ENCODE measurements at places on chromosomes 5 and 9. TPM values are rescaled to one million over a fixed set of nuclear protein-coding genes. Genes with fewer than 3 reads are reported as not detected.

- H3K27ac ChIP-seq: no peak overlapping the region
- H3K36me3 ChIP-seq: no peaks in the 10 kb centered on the region
- DNase-seq: no peak
- no peaks in the 10 kb centered on the region for H3K27me3 ChIP-seq
- H3K4me3 ChIP-seq: no peak overlapping the region
Observed at GRCh38 chr5:139105621-139106071, 92.5 kb downstream of the SIL1 start.

Gene DNM1
- total RNA-seq: 0.59 TPM

DNA sequence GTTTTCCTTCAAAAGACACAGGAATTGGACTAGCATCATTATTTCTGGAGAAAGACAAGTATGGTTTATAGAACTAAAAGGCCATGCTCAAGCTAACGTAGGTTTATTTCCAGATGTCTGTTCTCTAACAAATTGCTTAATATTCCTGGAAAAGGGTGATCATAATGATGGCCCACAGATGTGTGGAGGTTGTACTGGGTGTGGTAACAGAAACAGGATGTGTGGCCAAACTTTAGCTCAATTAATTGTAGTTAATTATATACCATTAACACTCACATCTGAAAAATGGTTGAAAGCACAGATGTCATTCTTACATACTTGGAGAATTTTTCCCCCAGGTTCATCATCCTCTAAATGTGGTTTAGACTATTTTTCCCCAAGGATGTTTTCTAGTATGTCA, 292.7 kb upstream of the RASA1 start:
- no peak for DNase-seq
- no peak overlapping the region for H3K27ac ChIP-seq
- peaks cover 7% of the 10 kb centered on the region for H3K4me1 ChIP-seq
- H3K4me3 ChIP-seq: no peak overlapping the region
- H3K27me3 ChIP-seq: peaks cover 9% of the 10 kb centered on the region

- peak within 1 kb of the TSS; percentile 85 for H3K27ac ChIP-seq
- peak; percentile 94 for DNase-seq
- H3K36me3 ChIP-seq: peaks cover 7% of the 10 kb centered on the region
- peak within 1 kb of the TSS; percentile 84 for H3K4me3 ChIP-seq
Observed at GRCh38 chr9:125706651-125707471, at the start of gene MAPKAP1. Gene MAPKAP1 (minus strand): TSS chr9:125707208. CDS start chr9:125672574, 34,634 bp downstream.

Gene MYMK
- not detected for total RNA-seq

DNA sequence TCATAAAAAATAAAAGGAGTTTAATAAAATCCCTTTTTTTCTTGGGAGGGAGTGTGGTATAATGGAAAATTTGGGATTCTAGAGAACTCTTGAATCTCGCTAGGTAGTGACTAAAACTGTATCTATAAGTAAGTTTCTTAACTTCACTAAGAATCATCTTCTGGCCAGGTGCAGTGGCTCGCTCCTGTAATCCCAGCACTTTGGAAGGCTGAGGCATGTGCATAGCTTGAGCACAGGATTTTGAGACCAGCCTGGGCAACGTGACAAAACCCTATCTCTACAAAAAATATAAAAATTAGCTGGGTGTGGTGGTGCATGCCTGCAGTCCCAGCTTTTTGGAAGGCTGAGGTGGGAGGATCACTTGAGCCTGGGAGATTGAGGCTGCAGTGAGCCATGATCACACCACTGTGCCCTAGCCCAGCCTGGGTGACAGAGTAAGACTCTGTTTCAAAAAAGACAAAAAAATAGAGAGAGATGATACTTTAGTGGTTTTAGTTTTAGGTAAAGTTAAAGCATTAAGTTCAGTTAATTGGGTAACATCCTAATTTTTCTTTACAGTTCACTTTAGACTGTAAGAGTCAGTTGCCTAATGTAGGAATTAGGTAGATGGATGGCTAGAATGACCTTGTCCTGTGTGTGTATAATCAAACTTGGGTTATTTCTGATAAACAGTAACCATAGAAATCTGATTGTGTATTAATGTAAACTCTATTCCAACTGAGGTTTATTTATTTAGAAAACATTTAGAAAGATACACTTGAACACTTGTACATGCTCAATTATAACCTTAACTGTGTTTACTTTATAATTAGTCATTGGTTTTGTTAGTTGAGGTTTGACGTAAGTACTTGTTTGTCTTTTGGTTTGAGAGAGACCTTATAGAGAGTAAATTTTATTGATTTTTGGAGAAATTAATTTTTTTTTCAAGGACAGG, 17.8 kb downstream of the UNC13B start:
- no peaks in the 10 kb centered on the region for H3K4me1 ChIP-seq
- H3K27me3 ChIP-seq: peaks cover 6% of the 10 kb centered on the region
- H3K27ac ChIP-seq: no peak overlapping the region

- H3K36me3 ChIP-seq: no peaks in the 10 kb centered on the region
- no peak overlapping the region for H3K27ac ChIP-seq
- no peaks in the 10 kb centered on the region for H3K4me1 ChIP-seq
- H3K27me3 ChIP-seq: peaks cover 2% of the 10 kb centered on the region
- no peak for DNase-seq
Observed at GRCh38 chr5:58745350-58745749, 162.5 kb downstream of the RAB3C start.

Gene XPA
- total RNA-seq: 10.9 TPM

DNA sequence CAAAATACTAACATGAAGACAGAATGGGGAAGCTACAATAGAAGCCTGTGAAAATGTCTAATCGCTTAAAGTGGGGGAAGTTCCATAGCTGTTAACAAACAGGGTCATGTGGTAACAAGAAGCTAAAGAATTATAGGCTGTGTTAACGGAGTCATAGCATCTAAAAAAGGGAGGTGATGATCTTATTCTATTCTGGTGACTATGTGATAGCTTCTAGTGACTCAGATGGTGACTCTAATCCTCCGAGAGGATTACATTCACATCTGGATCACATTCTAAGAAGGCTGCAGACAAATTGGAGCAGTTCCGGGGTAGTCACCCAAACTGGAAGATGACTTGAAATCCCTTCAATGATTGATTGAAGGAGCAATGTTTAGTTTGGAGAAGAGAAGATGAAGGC, 142.1 kb downstream of the LIFR start:
- no peak overlapping the region for H3K27ac ChIP-seq
- no peak overlapping the region for H3K4me3 ChIP-seq
- peaks cover 12% of the 10 kb centered on the region for H3K27me3 ChIP-seq
- no peaks in the 10 kb centered on the region for H3K36me3 ChIP-seq

GRCh38 chr5:124111886-124112285, 599.9 kb downstream of the CSNK1G3 start:
- no peak overlapping the region for H3K4me3 ChIP-seq
- H3K4me1 ChIP-seq: no peaks in the 10 kb centered on the region
- H3K27me3 ChIP-seq: no peaks in the 10 kb centered on the region
- DNase-seq: no peak

DNA sequence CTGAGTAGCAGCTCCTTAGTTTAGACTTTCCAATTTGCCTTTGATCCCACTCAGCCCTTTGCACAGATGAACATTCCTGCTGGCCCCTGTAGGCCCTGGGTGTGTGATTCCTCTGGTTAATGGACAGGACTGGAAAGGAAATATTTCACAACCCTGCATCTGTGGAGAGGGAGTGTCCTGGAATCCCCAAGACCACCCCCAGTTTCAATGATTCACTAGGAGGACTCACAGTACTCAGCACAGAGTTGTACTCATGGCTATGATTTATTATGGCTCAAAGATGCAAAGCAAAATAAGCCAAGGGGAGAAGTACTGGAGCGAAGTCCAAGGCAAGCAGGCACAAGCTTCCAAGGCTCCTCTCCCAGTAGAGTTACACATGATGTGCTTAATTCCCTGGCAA, 42.4 kb upstream of the TJP2 start:
- no peak for DNase-seq
- H3K27me3 ChIP-seq: no peaks in the 10 kb centered on the region
- H3K4me3 ChIP-seq: no peak overlapping the region
- H3K36me3 ChIP-seq: no peaks in the 10 kb centered on the region
- H3K27ac ChIP-seq: no peak overlapping the region
- no peaks in the 10 kb centered on the region for H3K4me1 ChIP-seq

- H3K36me3 ChIP-seq: no peaks in the 10 kb centered on the region
- DNase-seq: no peak
- H3K27ac ChIP-seq: no peak overlapping the region
- H3K4me1 ChIP-seq: no peaks in the 10 kb centered on the region
- no peaks in the 10 kb centered on the region for H3K27me3 ChIP-seq
Observed at GRCh38 chr5:8598996-8599395, 730.0 kb downstream of the MTRR start.
